HS-5 (cell line): ENCODE measurements at places on chromosomes 5 and 9.

DNA sequence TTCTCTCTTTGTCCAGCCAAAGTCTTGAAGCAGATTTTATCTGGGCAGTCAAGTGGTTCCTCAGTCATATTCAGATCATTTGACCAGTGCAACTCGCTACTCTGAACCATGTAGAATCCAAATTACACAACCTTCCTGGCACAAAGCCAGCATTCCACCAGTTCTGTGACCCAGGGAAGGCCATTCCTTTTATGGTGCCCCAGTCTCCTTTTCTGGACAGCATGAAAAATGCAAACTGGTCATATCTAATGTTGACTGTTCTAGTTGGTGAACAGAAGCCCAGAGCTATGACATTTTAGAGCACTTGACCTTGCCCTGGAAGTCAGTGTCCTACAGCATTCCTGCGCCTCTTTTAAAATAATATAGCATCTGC is 364.6 kb downstream of the BRINP1 start:
- peak; percentile 89 for DNase-seq

DNA sequence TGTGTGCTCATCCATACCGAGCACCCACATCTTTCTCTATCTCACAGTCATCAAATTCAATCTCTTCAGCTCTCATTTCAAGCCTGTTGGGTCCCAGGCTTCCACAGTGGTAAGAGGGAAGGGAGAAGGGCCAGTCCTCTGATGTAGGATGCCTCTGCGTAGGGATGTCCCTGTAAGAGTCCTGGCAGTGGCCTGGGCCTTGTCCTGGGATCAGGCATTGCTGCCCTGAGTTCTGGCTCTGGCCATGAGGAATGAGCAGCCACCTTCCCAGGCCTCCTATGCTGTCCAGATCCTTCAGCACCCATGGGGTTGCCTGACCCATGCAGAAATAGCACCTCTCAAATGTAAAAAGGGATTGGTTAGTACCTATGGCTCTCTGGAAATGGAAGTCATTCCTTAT is 121.2 kb downstream of the EFNA5 start:
- DNase-seq, result no peak

- no peak for DNase-seq
These were observed 4.6 kb downstream of the SMARCA2 start for GRCh38 chr9:2019723-2020122.

DNA sequence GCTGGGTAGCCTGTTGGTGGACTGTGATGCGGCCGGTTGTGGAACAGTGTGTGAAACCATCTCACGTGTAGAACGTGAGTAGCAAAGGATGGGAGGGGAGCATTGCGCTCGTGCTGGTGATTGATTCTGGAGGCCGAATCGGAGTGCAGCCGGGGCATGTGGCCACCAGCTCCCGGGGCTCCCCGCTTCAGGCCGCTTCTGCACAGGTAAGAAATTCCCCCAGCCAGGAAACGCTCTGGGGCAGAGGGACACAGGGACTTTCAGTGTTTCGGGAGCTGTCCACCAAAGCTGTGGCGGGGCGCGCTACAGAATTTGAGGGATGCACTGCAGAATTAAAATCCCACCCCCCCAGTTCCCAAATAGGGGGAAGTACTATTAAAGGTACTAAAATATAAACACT is 41.9 kb downstream of the LAMC3 start:
- no peak for DNase-seq

- no peak for DNase-seq
These were observed 131.6 kb downstream of the TMEM232 start for GRCh38 chr5:110594866-110595265.

GRCh38 chr5:140998921-140999410 is 32.7 kb downstream of the PCDHAC2 start:
- DNase-seq, result no peak

- DNase-seq, result no peak
These were observed 156.4 kb upstream of the RFX3 start for GRCh38 chr9:3682186-3682585.

DNA sequence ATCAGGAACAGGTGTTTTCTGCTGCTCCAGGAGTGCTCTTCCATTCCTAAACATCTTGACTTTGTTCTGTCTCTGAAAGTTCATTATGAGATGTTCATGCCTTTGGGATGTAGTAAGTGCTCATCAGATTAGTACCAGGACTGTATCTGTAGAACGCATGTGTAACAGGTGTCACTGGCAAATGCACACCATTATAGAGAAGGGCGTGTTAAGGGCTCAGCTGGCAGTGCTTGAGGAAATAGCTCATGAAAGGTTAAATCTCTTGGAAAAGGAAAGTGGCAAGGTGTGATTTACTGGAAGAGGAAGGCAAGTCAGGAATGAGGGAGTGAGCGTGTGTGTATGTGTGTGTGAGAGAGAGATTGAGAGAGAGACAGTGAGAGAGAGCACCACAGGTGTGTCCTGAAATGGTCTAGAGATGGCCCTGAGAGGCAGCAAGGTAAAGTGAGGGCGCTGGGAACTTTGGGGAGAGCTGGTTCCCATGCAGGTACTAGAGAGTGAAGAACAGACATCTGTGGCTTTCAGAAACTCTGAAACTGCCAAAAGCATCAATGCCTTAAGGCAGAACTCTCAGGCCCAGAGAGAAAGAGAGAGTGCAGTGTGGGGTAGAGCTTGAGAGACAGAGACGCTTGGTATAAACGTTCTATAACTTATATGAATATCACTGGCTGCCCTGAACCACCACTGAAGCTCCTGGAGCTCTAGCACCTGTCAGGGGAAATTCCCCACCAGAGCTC is 13.7 kb upstream of the CXCL14 start:
- DNase-seq, result no peak

- DNase-seq, result no peak
These were observed 5.8 kb downstream of the SPATA31E1 start for GRCh38 chr9:87888501-87888900.

- no peak for DNase-seq
These were observed 65.6 kb upstream of the MAP1B start for GRCh38 chr5:72041654-72042053.

DNA sequence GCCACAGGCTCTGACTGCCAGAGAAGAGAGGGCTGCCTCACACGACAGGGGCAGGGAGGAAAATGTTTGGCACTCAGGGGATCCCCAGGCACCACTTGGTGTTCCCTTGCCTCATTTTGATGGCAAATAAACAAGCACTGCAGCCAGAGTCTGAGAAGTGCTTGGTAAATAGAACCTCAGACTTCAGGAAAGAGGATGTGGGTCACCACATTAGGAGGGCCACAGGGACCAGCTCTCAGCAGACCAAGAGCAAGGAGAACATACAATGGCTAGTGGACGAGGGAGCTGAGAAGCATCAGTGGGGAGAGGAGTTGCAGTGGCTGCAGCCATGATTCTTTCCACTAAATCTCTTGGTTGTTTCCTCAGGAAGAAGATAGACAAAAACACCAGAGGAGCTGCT is 413.9 kb downstream of the GADD45G start:
- no peak for DNase-seq

DNA sequence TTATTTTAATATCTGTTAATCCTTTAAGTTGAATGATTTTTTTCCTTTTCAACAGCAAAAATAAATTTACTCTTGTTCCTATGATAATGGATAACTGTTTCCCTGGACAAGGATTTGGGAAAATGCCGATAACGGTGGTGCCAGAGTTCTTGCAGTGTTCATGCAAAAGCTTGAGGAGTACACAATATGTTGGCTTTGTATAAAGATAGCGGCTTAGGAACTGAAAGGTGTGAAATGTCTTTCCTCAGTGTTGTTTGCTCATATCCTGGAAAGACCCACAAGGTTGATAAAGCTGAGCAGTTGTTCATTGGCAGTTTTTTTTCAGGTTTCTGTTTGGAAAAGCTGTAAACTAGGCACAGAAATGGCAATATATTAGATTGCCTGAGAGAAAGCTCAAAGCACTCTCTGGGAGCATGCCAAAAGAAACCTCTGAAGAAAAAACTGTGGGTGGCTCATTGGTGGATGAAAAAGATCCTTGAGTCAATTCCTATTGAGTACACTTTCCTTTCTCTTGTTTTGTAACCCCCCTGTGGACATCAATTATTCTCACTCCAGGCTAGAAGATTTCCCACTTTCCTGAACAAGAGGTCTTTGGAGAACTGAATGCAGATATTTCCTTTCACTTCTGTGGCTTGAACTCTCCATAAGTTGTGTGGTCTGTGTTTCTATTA is 117.2 kb upstream of the RGMB start:
- no peak for DNase-seq

DNA sequence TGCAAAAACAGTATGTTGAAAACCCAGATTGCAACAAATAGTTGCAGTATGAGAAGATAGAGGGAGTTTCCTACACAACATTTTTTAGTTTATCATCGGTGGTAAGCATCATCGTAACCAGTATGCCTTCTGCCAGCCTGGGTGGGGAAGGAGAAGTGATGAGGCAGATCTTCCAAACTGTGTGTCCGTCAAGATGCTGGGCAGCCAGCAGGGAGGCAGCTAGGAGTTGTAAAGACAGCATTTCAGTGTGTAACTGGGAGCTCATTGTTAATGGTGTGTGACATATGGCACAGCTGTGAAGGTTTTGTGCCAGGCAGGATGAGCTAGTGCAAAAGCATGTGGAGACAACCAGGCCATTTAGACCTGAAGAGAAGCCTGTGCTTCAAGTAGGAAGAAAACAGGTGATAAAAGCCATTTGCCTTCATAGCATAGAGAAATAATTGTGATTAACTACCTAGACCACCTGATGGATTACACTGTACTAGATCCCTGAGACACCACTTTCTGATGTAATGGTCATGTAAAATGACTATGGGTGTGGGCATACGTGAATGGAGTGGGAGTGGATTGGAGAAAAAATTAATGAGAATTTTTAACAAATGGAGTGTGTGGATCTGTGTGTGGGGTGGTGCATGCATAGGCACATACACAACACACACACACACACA is 347.0 kb upstream of the ADAMTSL1 start:
- DNase-seq, result no peak

DNA sequence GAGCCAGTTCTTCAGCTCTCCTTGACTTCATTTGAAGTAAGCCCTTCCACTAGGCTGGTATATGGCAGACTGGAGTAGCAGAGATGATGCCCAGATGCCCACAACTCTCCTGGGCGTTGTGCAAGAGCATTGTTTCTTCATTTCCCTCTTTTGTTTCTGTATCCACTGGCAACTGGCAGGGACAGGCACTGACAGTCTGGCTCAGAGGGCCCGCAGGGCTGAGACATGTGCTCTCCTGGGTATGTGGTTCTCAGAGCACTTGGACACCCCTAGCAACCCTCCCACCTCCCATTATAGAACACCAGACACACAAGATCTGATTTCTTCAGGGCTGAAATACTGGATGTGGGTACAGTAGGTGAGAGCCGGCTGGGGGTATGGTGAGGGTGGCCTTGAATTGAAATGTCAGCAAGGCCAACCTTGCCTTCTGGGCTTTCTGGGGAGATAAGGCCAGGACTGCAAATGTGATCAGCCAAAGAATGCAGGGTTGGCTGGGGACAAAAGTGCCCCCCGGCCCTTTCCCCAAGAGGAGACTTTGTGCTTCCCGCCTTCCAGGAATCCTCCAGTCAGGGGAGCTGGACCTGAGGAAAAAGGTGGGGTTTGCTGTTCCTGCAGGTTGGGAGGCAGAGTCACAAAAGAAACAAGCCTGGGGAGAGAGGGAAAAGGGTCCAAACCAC is 28.6 kb upstream of the CTNNA1 start:
- no peak for DNase-seq

GRCh38 chr9:115746496-115746895 is 407.1 kb upstream of the PAPPA start:
- DNase-seq, result no peak

DNA sequence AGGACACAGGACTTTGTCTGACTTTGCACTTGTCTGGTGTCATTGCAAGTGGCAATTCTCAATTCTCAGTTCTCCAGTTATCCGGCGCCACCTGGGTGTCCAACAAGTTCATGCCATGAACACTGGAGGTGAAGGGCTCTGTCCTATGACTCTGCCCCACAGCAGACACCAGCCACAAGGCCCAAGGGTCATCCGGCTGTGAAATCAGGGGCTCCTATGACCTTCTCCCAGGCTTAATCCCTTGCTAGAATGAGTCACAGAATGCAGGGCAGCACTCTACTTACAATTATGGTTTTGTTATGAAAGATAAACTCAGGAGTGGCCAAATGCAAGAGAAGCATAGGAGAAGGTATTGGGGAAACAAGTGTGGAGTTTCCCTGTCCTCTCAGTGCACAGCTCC is 392.0 kb downstream of the GADD45G start:
- no peak for DNase-seq

- DNase-seq, result peak; percentile 16
These were observed 117.7 kb downstream of the SLC12A2 start for GRCh38 chr5:128201065-128201926.

- no peak for DNase-seq
These were observed 114.9 kb upstream of the TRIM32 start for GRCh38 chr9:116572095-116572748.

GRCh38 chr9:97993000-97993399 is 9.9 kb downstream of the ANP32B start:
- no peak for DNase-seq

- DNase-seq, result no peak
These were observed 5.6 kb upstream of the SPDL1 start for GRCh38 chr5:169577951-169578350.

GRCh38 chr5:2996248-2996647 is 244.8 kb upstream of the IRX2 start:
- no peak for DNase-seq

GRCh38 chr9:32986971-32987370 is 14.5 kb downstream of the APTX start:
- DNase-seq, result no peak

DNA sequence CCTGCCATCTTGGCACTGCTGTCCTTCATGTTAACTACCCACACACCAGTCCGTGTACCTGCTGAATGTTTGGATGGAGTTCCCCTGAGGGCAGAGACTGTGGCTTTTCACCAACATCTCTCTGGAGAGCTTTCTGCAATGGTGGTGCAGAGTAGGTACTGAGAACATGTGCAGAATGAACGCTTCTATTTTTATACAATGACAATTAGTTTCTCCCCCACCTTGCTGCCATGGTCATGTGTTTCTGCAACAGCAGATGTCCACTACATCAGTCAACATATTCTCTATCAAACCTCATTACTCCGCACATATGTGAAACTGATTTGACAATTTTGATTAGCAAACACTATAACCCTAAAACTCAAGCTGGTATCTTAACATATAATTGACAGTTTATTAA is 14.5 kb downstream of the PTCH1 start:
- DNase-seq, result no peak
